ENCODE measurements at places on chromosomes 13 and 19.

DNA sequence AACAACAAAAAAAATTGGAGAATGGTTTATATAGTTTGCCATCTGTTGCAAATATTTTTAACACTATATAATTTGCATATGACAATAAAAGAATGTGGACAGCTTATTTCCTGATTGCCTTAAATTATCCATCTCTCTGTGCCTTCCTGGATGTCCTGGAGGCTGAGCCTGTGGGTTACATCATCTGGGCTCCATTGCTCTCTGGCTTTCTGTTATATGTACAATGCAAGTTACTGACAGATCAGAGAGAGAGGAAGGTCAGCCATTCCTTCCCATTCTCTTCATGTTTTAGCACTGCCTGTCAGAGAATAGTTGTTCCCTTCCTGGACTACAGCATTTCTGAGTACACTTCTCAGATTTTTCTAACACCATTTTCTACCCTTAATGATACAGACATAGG lies 758.3 kb upstream of the PCDH20 start:
- DNase-seq, result no peak

- peak; percentile 56 for DNase-seq
Observed at GRCh38 chr13:49258089-49258796, 10.5 kb downstream of the CDADC1 start.

DNA sequence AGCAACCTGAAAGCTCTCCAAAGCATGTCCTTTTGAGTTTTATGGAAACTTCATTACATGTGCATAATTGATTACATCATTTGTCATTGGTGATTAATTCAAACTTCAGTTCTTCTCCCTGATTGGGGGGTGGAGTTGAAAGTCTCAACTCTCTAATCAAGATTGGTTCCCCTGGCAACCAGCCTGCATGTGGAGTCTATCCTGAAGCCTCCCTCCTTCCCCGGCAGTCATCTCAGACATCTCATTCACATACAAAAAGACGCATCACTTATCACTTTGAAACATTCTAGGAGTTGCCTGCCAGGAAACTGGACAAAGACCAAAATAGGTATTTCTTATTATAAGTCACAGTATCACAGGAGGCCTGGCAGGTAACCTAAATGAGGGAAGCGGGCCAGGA lies 50.5 kb downstream of the TEX26 start:
- DNase-seq, result no peak

DNA sequence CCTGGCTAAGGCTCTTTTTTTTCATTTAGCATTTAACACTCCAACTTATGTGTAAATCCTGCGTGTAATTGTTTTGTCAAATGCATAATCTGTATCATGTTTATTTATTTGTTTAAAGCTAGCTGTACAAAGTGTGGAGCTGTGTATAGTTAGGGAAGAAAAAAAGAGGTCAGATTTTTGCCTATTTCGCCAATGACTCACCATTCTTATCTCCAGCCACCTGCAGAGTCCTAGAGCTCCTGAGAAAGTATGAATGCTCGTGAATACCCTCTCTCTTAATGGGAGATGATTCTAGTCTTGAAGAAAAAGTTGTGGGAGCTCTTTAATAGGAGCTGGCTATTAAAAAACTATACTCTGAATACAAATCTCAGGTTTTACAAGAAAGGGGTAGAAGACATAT lies 778.8 kb upstream of the SLITRK5 start:
- DNase-seq, result no peak

- DNase-seq, result peak; percentile 48
Observed at GRCh38 chr19:10228920-10229319, 2.2 kb downstream of the S1PR2 start.

DNA sequence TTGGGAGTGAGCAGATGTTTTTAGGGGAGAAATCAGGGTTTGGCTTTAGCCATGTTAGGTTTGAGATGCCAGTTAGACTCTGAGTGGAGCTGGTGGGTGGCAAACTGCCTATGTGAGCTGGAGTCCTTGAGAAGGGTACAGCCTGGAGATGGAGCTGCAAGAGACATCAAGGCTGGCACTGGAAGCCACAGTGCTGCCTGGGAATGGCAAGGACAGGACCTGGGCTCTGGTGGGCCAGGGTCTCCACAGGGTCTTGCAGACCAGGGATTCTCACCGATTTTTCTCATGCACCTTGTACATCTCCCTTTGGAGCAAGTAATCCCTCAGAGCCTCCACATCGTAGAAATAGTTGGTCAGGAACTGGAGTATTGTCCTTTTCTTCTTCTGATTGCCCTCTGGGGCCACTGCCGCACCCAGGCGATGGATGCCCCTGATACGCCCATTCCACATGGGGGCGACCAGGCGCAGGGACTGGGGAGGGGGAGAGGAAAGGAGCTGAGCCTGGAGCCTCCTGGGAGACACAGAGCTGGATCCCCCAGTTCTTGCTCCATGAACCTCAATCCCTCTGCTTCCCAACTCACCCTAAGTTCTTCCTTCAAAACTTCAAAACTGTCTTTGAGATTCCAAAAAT lies 1.7 kb downstream of the DMAC2 start:
- no peak for DNase-seq

DNA sequence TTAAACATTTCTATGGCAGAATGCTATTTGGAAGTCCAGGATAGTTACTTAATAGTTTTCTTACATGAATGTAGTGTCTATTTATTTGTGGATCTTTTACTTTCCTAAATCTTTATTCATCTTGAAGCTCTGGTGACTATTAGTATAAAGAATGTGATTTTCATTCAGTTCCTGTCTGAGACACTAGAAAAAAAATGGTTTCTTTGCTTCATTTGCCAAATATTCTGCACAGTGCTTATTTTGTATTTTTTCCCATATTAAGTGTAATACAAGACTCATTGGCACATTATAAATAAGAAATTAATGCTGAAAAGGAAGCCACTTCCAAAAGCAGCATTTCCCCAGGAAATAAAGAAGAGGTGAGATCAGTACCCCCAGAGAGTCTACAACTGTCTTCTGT lies 109.8 kb downstream of the POSTN start:
- DNase-seq, result no peak

- no peak for DNase-seq
Observed at GRCh38 chr13:109093998-109094397, 464.6 kb downstream of the MYO16 start.

DNA sequence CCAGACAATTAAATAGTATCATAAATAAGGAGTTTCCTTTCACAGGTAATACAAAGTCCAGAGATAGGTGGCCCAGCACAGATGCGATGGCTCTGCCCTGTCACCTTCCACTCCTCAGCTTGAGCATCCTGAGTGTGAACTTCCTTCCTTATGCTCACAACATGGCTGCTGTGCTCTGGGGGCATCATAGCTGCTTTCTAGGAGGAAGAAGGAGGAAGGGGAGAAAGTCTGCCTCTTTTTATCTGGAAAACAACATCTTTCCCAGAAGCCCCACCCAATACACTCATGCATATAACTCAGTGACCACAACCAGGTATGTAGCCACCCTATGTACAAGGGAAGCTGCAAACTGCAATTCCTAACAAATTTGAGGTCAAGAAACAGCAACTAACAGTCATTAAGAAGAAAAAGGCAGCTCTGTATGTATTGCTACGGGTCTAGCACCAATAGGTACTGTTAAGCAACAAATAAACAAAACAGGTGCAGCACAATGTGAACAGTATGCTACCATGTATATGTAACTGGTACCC lies 201.2 kb upstream of the UBL3 start:
- DNase-seq, result no peak

- peak; percentile 87 for DNase-seq
Observed at GRCh38 chr19:3986260-3987041, 1.2 kb upstream of the EEF2 start.

- DNase-seq, result no peak
Observed at GRCh38 chr13:32496599-32497160, 41.9 kb downstream of the N4BP2L2 start.

DNA sequence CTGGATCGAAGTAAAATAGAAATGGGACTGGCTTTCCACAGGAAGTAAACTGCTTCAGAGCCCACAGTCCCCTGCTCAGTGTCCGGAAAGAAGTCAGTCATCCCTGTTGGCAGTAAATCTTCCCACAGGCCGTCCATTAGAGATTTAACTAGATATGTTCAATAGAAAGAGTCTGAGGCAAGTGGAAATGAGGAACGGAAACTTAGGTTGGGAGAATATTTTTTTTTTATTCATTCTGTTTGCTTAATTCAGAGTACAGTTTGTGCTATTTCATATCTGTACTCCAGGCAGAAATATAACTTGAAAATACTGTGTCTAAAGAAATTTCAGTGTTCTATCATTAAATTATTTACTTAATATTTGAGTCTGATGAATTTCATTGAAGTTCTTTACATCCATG lies 22.7 kb downstream of the SLC25A15 start:
- DNase-seq, result peak; percentile 42

DNA sequence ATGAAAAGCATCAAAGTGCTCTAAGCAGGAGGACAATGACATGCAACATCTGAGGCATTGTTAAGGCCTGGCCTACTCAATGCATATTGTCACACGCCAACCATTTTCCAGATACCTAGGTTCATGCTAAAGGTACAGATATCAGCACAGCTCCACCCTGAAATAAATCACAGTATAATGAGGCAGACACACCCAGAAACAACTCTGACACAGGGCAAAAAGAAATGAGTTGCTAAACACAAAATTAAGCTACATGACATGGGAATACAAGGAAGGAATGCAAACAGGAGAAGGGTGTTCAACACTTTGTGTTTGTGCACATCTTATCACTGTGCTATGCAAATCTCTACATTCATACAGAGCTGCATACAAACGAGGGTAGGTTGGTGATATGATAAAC lies 86.5 kb downstream of the EPSTI1 start:
- DNase-seq, result no peak

DNA sequence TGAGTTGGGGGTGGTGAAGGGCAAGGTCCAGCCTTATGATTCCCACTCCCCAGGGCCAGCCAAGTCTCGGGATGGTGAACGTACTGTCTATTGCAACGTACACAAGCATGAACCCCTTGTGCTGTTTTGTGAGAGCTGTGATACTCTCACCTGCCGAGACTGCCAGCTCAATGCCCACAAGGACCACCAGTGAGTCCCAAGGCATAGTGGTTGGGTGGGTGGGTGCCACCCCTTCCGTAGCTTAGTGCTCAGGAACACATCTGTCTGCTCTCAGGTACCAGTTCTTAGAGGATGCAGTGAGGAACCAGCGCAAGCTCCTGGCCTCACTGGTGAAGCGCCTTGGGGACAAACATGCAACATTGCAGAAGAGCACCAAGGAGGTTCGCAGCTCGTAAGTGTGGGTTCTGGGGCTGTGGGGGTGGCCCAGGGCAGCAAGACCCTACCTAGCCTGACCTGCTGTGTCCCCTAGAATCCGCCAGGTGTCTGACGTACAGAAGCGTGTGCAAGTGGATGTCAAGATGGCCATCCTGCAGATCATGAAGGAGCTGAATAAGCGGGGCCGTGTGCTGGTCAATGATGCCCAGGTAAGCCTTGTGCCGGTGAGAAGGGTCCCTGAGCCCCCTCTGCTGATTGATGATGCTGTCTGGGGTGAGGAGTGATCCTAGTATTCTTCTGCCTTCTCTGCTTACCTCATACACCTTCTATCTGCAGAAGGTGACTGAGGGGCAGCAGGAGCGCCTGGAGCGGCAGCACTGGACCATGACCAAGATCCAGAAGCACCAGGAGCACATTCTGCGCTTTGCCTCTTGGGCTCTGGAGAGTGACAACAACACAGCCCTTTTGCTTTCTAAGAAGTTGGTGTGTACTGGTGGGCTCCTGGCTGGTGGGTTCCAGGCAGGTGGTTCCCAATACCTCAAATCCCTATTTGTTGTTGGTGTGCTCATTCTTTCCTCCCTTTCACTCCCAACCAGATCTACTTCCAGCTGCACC lies 3.8 kb downstream of the TRIM28 start:
- no peak for DNase-seq

- no peak for DNase-seq
Observed at GRCh38 chr19:12913011-12913561, 6.0 kb downstream of the SYCE2 start.

DNA sequence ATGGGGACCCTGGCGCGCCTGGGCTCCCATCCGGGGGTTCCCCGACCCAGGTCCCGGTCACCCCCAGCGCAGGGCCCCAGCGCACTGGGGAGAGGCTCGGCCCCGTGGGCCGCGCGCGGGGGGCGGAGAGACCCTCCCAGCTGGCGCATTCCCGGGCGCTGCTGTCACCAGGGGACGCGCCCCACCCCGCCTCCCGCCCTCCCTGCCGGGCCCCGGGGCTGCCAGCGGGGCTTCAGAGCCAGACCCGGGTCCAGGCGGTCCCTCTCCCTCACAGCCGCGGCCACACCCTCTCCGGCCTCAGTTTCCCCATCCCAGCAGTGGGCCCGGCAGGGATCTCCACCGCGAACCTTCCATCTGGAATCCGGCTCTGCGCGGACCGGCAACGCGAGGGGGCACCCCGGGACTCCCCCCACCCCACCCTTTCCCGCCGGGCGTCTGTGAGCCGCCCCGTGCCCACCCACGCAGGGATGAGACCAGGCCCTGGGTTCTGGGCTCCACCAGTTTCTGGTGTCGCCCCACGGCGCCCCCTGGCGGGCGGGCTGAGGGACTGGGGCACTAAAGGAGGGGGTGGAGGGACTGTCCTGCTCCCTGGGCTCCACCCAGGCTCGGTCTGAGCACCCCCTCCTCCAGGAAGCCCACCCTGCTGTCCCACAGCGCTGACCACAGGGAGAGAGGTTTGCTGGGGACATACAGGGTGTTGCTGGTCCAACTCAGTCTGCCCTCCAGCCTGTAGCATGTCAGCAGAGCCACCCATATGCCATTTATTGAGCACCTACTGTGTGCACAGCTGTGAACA lies 878 bp upstream of the ADAMTSL5 start:
- DNase-seq, result peak; percentile 87

DNA sequence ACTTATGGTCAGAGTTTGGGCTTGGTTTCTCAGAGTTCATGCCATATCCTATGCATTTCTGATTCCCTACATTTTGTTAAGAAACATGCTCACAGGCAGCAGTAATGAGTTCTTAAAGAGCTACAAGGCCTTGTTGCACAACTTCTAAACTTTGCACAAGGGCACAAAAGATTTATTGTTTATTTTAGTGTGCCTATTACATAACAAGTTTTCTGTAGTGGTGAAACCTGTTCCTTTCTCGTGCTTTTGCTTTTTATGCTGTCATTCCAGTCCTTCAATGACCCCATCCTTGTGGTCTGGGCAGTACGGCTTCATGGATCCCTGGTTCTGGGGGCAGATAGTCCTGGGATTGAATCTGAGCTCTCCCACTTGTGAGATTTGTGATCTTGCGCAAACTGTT lies 17.8 kb downstream of the ZNF507 start:
- no peak for DNase-seq

- DNase-seq, result peak; percentile 5
Observed at GRCh38 chr13:102903659-102904407, 58.0 kb downstream of the ERCC5 start.

DNA sequence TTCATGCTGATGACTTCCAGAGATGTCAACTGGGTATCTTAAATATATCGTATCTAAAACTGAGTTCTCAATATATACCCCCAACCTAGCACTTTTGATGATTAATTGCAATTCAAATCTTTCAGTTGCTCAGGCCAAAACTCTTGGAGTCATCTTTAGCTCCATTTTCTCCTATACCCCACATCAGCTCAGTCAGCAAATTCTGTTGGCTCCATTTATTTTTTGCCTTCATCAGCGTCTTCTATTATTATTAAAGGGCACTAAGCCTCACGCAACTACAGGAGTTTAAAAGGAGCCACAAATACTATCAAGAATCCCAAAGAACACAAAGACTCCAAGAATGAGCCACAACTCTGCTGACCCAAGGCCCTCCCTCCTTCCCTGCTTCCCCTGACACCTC lies 134.9 kb downstream of the KCTD12 start:
- no peak for DNase-seq

- DNase-seq, result no peak
Observed at GRCh38 chr13:105642511-105642958, 892.9 kb downstream of the EFNB2 start.

Measured in suppressor macrophage treated with lipopolysaccharide for 1 hour (primary cell).